ENCODE measurements at places on chromosomes 4 and X.

DNA sequence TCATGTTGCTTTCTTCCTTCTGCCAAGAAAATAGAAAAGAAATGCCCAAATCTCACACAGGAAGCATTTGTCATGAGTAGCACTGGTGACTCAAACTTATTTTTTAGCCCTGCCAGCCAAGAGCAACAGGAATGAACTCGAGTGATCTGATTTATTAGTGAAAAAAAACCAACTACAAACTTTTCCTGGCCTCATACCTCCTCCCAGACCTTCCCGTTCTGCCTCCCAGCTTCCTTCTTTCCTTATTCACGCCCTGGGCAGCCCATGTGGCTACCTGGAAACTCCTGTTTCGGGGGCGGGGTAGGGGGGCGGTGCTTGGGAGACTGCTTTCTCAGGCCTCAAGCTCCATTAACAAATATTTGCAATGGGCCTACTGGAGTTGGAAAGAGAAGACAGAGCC lies 178.5 kb downstream of the NHS start:
- DNase-seq, result no peak

GRCh38 chr4:5198656-5199541 lies 147.6 kb downstream of the STK32B start:
- DNase-seq, result no peak

DNA sequence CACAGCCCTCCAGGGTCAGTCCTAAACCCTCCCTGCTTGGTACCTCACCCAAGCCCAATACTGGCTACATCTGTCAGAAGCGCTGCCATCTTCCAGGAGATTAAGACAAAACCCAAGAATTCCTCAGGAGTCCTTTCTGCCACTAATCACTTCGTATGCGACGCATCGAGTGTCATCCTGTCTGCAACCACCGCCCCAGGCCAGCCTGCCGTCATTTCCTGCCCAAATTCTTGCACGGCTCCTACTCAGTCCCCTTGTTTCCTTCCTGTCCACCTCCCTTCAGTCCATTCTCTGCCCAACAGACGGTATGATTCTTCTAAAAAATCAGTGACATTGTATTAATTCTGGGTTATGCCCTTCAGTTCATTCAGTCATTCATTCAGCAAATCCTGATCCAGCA lies 113.6 kb downstream of the NFKB1 start:
- DNase-seq, result no peak

GRCh38 chrX:150293311-150294013 lies 69.7 kb upstream of the MAMLD1 start:
- no peak for DNase-seq

DNA sequence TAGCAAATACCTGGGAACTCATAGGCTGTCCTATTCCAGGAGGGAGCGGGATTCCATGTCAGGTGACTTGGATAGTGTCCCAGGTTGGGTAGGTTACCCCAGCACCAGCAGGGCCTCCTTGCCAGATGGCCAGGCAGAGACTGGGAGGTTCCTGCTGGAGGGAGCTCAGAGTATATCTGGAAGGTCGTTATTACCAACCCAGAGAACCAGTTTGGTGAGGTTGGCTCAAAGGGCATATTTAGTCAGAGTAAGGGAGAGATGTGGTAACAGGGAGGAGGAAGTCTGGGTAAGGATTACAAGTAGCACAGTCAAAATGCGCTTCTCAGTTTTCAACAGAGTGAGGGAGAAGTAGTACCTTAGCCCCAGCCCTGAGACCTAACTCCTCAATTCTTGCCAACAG lies 53.3 kb upstream of the LNX1 start:
- no peak for DNase-seq

DNA sequence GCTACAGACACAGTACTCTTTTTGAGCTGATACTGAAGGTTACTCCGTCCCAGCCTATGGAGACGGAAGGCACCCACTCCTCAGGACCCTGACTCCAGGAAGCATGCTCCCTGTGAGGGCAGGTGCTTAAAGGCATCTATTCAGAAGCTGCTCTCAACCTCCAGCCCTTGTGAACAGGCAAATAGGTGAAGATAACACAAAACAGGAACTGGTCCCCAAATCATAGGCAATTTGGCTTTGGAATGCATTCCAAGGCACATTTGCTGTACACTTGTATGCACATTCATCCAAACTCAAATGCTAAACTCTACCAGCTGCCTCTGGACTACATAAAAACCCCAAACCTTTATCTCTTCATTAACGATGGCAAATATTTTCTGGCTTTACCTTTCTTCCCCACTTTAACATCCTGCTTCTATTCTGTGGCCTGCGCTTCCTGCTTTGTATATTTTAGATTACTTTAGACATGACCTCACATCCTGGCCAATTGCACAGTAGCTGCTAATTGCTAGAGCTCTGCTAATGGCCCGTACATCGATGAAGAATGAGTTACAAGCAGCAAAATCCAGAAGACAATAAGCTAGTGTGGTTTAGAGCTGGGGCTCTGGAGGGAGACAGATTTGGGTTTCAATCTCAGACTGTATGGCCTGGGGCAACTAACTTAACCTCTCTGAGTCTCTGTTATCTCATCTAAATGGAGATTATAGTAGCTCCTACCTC lies 3.2 kb downstream of the SEL1L3 start:
- no peak for DNase-seq

DNA sequence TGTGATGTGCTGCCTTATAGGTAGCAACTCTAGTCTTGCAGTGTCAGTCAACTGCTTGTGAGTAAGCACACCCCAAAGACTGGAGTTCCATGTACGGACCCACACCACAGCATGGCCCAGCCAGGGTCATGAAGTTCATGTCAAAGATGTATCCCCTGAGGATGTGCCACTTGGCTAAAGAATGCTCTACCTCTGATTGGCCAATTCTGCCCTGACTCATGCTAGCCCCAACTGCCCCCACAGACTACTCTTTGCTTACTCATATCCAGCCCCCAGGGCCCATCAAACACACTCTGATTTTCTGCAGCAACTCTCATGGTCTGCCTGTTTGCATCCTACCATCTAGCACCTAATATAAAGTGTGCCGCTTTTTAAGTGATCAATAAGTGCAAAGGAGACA lies 62.5 kb downstream of the CHRDL1 start:
- no peak for DNase-seq

- DNase-seq, result no peak
These were observed 58.0 kb upstream of the XIAP start for GRCh38 chrX:123801901-123802300.

- no peak for DNase-seq
These were observed 71.3 kb downstream of the HTRA3 start for GRCh38 chr4:8340781-8341241.

DNA sequence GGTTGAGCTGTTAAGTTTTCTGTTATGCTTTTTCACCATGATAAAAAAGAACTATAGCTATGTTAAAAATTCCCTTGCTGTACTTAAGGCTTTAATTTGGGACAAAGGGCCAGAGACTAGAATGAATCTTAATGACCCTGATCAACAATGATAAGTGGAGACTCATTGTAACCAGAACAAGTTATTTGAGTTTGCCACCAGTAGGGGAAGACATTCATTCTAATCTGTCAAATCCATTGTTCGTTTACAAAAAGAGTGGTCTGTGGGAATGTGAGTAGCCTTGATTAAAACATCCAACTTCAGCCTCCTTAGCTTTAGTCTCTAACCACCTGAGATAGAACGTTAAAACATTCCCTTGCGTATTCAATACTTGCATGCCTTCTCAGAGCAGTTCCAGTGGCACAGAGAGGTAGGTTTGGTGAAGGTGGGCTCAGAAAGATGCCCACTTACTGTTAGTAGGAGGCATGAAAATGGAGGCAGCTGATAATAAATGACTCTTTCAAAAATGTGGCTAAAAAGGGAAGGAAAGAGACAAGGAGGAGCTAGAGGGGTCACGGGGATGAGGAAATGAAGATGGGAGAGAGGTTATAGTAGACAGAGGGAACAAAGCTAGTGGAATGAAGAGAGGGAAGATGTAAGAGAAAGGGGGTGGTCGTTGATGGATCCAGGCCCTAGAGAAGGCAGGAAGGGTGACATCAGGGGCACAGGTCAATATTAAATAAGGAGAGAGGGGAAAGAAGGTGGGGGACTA lies 66.2 kb downstream of the EGF start:
- no peak for DNase-seq

- DNase-seq, result no peak
These were observed 320.7 kb upstream of the FTHL17 start for GRCh38 chrX:31392513-31392912.

DNA sequence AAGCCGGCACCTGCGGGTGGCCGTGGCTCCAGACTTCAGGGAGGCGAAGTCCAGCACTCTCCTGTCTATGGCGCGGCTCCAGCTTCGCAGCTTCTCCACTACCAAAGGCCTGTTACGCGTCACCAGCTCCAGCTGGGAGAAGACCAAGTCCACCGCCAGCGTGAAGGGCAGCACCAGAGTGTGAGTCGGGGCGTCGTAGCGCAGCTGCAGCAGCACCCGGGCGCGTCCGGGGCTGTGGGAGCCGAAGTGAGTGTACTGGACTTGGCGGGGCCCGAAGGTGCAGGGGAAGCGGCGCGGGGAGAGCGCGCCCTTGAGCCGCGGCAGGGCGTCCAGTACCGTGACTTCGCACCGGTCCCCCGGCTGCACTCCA lies 444 bp downstream of the FREM3 start:
- peak; percentile 21 for DNase-seq

GRCh38 chr4:13548984-13549546 lies 4.8 kb upstream of the NKX3-2 start:
- DNase-seq, result peak; percentile 82

- DNase-seq, result no peak
These were observed 232.7 kb upstream of the GATB start for GRCh38 chr4:151993521-151993920.

- no peak for DNase-seq
These were observed 222.1 kb downstream of the FRMPD4 start for GRCh38 chrX:12360383-12360782.

- no peak for DNase-seq
These were observed 2.3 kb downstream of the PDGFRA start for GRCh38 chr4:54231419-54231767.

- DNase-seq, result no peak
These were observed 31.7 kb upstream of the ZNF41 start for GRCh38 chrX:47514533-47515235.

GRCh38 chr4:11632483-11632882 lies 203.8 kb upstream of the HS3ST1 start:
- DNase-seq, result no peak

- no peak for DNase-seq
These were observed 47.3 kb downstream of the SETD7 start for GRCh38 chr4:139508581-139509237.

- no peak for DNase-seq
These were observed 24.2 kb downstream of the TNIP2 start for GRCh38 chr4:2731907-2732317.

DNA sequence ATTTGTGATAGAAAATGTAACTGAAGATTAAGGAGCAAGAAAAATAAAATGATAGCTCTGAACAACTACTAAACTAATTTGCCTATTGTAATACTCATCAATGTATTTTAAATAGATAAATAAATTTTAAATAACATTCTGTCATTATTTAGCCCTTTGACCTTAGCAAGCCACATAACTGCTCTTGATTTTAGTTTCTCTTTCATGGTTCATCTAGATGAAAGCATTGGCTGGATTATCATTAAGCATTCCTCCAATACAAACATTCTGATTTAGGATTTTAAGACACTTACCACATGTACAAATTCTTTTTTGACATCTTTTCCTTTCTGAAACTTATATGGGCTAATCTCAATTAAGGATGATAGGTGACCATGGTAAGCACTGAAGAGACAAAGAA lies 8.5 kb downstream of the ETNPPL start:
- no peak for DNase-seq

DNA sequence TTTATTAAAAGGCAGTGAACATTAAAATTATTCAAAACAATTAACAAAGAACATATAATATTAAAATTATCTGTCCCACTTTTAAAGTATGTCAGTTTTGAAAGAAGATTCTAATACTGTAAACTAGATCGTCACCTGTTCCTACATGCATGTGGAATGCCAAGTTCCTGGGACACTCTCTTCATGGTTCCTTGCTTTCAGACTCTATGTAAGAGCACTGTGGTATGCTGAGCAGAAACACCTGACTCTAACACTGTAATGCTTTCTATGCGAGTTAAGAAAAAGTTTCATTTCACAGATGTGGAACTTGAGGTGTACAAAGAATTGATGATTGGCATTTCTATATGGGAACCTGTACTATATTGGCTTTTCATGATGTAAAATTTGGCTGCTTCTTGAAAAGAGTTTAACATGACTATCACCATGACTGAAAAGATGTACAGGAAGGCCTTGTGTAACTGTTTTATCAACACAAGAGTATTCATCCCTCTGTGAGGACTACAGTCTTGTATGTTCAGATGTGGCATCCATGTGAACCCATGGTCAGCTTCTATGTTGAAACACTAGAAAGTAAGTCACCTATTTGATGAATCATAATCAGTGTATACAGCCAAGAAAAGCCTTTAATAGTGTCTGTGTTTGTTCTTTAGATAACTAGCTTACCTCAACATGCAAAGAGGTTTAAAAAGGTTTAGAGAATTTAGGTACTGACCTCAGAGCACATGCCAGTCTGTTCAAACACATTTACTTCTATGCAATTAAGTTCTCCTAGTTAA lies 354.5 kb downstream of the ARHGAP24 start:
- DNase-seq, result no peak

DNA sequence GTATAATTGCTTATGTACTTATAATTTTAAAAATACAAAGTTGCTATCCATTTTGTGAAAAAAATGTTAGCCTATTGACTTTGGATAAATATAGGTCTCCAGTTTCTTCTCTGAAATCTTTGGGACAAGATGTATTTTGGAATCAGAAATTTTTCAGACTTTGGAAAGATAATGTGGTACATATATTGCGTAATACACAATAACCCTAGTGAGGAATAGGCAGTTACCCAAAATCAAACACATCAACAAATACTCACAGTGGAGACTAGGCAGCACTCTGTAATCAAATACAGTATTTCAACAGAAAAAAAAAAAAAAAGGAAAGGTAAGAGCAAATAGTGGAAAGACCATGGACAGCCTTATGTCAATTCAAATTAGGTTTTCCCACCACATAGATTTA lies 796.8 kb downstream of the ADGRL3 start:
- no peak for DNase-seq

DNA sequence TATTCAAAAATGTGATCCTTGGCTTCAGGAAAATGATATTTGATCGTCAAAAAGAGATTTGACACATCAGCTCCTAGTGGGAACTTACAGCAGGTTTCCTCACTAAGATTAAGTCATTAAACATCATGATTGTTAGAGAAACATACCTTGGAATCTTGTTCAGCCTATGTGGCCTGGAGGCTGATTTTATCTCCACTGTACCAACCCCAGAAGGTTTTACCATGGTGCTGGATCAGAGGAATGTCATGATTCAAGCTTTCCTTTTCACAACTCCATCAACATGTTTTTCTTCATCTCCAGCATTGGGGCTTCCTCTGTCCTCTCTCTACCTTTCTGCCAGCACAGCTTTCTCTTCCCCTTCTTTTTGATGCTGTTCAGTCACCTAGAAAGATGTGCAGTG lies 68.4 kb upstream of the MID1IP1 start:
- DNase-seq, result no peak
